Stimulated activated CD8-positive, alpha-beta memory T cell treated with anti-CD3 and anti-CD28 coated beads, Interleukin-4, amount 100 ng/mL, for 1 hour (primary cell): ENCODE measurements at places on chromosomes 6 and 20.

DNA sequence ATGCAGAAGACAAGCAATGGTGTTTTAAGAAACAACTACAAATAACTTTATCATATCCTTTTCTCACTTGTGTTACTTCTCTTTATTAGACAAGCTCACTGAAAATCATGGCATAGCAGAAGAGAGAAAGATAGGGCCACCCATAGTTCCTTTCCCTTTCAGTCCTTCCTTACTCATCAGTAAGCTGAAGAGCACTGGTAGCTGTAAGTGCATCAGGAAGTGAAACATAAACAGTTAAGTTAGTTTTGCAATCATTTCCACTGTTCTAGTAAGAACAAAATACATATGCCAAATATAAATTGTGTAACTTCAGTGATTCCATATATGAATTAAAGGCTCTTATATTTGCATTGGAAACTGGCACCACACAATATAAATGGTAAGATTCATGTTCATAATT lies 220.1 kb downstream of the HACE1 start:
- no peak for DNase-seq

DNA sequence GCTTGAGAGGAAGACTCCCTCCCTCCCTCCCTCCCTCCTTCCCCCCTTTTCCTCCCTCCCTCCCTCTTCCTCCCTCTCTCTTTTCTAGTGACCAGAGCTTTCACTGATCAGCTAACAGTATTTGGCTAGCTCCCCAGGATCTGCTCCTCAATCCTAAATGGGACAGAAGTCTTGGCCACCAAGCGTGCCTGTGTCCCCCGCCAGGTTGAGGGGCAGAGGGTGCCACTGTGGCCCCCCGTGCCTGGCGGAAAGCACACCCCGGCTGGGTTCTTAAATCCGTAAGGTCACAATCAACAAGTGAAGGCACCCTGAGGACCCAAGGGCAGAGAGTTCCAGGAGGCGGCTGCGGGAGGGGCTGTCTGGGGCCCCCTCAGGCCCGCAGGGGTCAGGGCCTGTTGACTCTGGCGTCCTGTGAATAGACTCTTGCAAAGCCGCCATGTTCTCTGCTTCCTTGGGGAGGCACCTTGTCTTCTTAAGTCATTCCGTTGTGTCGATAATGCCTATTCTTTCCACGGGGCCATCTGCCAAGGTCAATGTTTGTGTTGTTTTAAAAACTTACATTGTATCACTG lies 38.9 kb upstream of the STX16 start:
- DNase-seq = no peak

DNA sequence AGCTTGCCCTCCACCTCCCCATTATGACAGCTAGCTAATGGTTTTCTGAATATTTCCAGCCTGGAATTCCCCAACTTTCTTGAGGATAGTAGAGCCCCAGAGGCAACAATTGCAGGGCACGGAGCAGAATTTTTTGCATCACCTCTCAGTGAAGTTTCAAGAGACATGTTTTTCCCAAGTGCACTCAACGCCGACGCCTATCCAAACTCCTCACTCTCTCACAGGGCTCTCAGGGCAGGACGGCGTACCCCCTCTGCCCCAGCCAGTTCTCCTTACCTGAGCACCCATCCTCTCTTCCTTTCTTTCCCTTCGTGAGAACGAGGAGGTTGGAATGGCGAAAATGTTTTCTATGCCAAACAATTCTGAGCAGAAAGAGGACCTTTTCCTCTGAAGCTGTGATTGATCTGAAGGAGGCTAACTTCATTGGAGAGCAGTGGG lies 83.1 kb upstream of the FOXQ1 start:
- DNase-seq = no peak

GRCh38 chr6:8195040-8195713 lies 92.8 kb upstream of the EEF1E1 start:
- DNase-seq = no peak

DNA sequence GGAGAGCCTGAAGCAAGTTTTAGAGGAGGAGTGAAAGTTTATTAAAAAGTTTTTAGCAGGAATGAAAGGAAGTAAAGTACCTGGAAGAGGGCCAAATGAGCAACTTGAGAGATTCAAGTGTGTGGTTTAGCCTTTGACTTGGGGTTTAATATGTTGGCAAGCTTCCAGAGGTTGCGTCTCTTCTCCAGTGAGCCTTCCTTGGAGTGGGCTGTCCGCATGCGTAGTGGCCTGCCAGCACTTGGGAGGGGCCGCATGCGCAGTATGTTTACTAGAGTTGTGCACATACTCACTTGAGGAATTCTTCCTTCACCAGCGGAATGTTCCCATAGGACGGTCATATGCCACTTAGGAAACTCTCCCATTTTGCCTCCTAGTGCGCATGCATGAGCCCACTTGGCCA lies 235.2 kb downstream of the ALDH8A1 start:
- DNase-seq = no peak

GRCh38 chr20:32583581-32584070 lies 1.5 kb downstream of the NOL4L start:
- no peak for DNase-seq

DNA sequence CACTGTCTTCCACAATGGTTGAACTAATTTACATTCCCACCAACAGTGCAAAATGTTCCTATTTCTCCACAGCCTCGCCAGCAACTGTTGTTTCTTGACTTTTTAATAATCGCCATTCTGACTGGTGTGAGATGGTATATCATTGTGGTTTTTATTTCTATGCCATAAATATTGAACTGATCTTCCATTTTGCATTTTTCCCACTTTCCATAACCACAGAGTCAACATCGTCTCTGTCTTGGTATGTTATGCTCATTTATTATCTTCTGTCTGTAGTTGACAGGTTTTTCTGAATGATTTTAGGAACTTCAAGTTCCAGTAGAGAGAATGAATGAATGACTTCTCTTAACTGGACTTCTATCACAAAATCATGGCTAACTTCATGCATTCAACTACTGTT lies 259.8 kb downstream of the UST start:
- DNase-seq = no peak

GRCh38 chr6:5082487-5083306 lies 2.4 kb upstream of the PPP1R3G start:
- DNase-seq = no peak

GRCh38 chr6:169702840-169703246 lies 917 bp downstream of the C6orf120 start:
- no peak for DNase-seq

- DNase-seq = no peak
These were observed 65.4 kb downstream of the MTFR2 start for GRCh38 chr6:136184738-136185137.

- DNase-seq = no peak
These were observed 32.1 kb downstream of the BEND3 start for GRCh38 chr6:107083047-107083768.

DNA sequence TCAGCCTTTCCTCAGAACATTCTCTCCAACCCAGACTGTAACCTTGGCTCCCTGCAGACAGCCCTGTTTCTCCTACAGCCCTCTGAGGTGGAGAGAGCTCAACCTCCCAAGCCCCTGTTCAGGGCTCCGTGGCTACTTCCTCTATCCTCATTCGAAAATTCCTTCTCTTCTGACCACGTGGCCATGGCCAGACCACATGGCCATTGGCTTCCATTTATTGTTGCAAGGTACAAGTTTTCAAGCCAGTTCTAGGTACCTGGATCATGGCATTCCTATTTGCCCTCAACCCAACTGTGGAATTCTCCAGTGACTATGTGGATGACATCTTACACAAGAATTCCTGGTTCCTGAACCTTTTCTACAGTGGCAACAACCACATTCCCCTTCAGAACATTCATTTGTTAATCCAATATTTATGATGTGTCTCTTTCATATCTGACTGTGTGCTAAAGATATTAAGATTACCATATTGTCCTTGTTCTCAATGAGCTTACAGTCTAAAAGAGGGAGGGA lies 161.9 kb downstream of the GMPR start:
- no peak for DNase-seq

DNA sequence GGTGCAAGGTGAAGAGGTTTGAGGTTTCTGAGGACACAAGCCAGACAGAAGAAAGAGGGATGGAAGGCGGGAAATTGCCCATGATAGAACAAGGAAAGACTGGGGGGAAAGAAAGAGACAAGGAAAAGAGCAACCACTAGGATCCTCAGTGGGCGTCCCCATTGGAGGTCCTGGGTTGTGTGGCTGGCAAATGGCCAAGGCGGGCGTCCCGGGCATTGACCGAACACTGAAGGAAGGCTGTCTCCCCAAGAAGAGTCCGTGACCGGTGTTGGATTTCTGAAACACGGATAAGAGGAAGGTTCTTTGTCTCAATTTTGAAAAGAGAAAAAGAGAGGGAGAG lies 746.6 kb upstream of the ADGRB3 start:
- DNase-seq = no peak

DNA sequence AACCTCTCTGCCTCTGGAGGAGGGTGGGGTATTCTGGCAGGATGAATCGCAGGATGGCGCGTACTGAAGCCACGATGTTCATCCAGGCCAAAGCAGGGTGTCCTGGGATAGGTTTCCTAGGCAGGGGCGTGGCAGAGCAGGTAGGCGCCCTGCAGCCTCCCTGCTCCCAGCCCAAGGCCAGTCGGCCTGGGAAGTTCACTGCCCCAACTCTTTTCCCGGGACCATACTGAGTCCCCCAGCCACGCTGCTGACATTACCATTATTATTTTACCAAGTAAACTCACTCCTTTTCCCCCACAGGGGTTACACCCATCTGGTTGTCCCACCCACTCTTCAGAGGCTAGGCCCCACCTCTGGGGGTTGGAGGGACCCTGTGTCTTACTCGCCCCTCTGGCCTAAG lies 21.8 kb downstream of the SDCBP2 start:
- no peak for DNase-seq

- peak; percentile 51 for DNase-seq
These were observed 9.2 kb downstream of the ITPA start for GRCh38 chr20:3218307-3218988.

GRCh38 chr6:142819603-142820337 lies 125.2 kb downstream of the HIVEP2 start:
- no peak for DNase-seq

DNA sequence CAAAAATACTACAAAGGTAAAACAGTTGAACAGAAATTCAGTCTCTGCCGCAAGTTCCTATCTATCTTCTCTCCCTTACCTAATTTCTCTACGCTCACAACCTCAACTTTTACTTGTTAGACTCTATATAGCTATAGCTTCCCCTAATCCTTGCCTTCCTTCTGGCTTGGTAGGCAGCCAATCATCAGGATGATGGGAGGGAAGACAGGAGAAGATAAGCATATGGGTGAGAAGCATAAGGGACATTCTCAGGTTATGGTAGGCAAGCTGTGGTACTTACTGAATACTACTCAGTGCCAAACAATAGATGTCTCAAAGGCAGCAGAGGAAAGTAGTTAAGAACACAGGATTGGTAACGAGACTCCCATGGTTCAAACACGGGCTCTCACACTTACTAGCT lies 7.8 kb downstream of the CCNC start:
- DNase-seq = no peak

GRCh38 chr20:30376767-30377658 lies 880.5 kb upstream of the DEFB115 start:
- peak; percentile 81 for DNase-seq

DNA sequence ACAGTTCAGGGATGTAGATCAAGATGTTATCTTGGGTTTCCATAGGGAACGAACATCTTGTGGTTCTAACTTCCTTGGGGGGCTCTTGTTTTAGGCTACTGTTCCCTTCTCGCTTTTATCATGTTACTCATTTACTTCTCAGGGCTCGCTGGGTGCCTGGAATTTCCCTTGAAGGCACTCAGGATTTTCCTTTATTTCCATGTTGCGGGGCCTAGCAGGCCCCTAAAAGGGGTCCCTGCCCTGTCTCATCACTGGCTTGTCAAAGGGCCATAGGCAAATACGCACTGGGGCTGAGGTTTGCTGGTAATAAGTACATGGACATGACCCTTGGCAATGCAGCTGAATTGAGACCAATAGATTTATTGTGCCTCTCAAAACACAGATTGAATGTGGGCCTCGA lies 262.3 kb downstream of the CDH4 start:
- no peak for DNase-seq

- no peak for DNase-seq
These were observed 77.4 kb upstream of the F13A1 start for GRCh38 chr6:6397842-6398241.

GRCh38 chr6:126797981-126798380 lies 320.5 kb upstream of the RSPO3 start:
- no peak for DNase-seq

DNA sequence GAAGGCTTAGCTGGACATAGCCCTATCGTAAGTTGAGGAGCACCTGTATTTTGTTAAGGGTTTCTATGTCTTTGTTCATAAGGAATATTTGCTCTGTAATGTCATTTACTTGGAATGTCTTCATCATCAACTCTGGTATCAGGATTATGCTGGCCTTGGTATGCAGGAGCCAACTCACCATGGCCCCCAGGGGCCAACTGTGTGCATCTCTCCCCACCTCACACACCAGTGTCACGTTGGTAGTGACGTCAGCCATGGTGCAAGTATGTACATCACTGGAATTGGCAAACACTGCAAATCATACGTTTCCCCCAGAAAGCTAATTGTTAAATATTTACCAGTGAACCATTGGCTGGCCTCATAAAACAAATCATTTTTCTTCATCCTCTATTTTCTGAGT lies 70.8 kb downstream of the YTHDF1 start:
- DNase-seq = no peak

- DNase-seq = no peak
These were observed 401.8 kb downstream of the SAMD5 start for GRCh38 chr6:147910281-147910680.

DNA sequence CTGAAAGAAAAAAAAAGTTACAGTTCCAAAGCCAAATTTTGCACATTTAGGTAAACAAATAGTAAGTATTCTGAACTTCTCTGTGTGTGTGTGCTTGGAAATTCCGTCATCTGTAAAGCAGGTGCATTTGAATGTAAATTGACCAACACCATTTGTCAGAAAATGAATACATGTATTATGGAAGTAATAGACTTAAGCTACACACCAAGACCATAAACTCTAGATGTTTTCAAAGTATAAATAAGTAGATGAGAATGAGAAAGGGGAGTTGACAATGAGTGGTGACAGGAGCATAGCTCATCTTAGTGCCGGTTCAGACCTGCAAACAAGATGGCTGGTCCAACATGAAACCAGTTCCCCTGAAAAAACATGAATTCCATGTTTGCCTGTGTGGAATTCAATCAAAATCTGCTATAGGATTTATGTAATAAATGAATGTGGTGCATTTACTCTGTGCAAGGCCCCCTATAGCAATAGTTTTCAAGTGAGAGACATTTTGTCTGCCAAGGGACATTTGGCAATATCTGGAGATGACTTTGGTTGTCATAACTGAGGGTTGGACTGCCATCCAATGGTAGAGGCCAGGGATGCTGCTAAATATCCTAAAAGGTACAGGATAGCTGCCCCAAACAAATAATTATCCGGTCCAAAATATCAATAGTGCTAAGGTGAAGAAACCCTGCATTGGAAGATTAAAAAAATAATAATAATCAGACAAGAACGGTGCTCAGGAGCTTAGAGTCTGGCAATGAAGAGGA lies 11.0 kb upstream of the FILIP1 start:
- no peak for DNase-seq

GRCh38 chr6:117919775-117920729 lies 13.0 kb downstream of the SLC35F1 start:
- DNase-seq = no peak
